Activated CD4-positive, alpha-beta T cell treated with anti-CD3 and anti-CD28 coated beads, Interleukin-2, amount 10 ng/mL, durations not matched to agents 24 days and 14 days (primary cell): ENCODE measurements at places on chromosomes 3 and 15. TPM values are rescaled to one million over a fixed set of nuclear protein-coding genes. Genes with fewer than 3 reads are reported as not detected.

The SIDT1 gene
- total RNA-seq = 8.5 and 11.5 TPM in 2 replicates

The ASB14 gene
- not detected in 2 replicates for total RNA-seq

The C3orf85 gene
- not detected in 2 replicates for total RNA-seq

DNA sequence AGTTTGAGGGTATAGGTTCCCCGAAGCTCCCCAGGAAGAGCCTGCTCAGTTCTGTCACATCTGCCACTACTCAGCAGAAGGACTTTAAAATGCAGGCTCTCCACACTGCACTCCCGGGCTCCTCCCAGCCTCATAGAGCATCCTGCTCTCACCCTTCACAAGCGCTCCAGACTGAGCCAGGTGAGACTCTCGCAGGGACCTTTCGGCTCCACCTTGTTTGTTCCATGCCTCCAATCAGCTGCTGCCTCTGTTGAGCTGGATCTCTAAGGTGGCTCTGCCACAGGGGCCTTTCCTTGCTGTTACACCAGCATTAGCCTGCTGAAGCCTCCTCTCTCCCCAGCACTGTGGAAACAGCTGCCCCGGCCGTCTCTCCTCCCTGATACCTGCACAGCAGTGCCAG, 56.1 kb downstream of the SLCO3A1 start:
- H3K4me3 ChIP-seq = no peak overlapping the region
- no peaks in the 10 kb centered on the region for H3K27me3 ChIP-seq
- H3K27ac ChIP-seq = no peak overlapping the region
- H3K4me1 ChIP-seq = peaks cover 13% of the 10 kb centered on the region

GRCh38 chr15:87365186-87365585, 891.4 kb downstream of the NTRK3 start:
- DNase-seq = no peak
- no peaks in the 10 kb centered on the region for H3K27me3 ChIP-seq
- no peaks in the 10 kb centered on the region for H3K4me1 ChIP-seq
- no peaks in the 10 kb centered on the region for H3K36me3 ChIP-seq
- H3K27ac ChIP-seq = no peak overlapping the region
- no peak overlapping the region for H3K4me3 ChIP-seq

GRCh38 chr3:183490211-183490601, 61.8 kb upstream of the MCF2L2 start:
- DNase-seq = no peak
- H3K27ac ChIP-seq = no peak overlapping the region
- no peak overlapping the region for H3K4me3 ChIP-seq
- no peaks in the 10 kb centered on the region for H3K27me3 ChIP-seq
- H3K4me1 ChIP-seq = peaks cover 10% of the 10 kb centered on the region
- peaks cover 38% of the 10 kb centered on the region for H3K36me3 ChIP-seq

The SNX22 gene
- 0.96 and 1.1 TPM in 2 replicates for total RNA-seq

DNA sequence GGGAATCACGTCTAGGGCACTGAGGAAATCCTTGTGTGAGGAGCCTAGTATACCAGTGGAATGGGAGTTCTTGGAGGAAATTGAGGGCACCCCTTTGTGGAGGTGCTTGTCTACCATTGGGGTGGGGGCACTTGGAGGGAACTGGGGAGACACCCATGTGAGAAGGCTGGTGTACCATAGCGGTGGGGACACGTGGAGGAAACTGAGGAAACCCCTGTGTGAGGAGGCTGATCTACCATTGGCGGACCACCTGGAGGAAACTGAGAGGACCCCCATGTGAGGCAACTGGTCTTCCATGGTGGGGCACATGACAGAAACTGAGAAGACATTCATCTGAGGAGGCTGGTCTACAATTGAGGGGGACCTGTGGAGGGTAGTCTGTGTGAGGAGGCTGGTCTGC, 164.5 kb downstream of the FBLN2 start:
- H3K27ac ChIP-seq = no peak overlapping the region
- H3K27me3 ChIP-seq = no peaks in the 10 kb centered on the region
- H3K36me3 ChIP-seq = no peaks in the 10 kb centered on the region

DNA sequence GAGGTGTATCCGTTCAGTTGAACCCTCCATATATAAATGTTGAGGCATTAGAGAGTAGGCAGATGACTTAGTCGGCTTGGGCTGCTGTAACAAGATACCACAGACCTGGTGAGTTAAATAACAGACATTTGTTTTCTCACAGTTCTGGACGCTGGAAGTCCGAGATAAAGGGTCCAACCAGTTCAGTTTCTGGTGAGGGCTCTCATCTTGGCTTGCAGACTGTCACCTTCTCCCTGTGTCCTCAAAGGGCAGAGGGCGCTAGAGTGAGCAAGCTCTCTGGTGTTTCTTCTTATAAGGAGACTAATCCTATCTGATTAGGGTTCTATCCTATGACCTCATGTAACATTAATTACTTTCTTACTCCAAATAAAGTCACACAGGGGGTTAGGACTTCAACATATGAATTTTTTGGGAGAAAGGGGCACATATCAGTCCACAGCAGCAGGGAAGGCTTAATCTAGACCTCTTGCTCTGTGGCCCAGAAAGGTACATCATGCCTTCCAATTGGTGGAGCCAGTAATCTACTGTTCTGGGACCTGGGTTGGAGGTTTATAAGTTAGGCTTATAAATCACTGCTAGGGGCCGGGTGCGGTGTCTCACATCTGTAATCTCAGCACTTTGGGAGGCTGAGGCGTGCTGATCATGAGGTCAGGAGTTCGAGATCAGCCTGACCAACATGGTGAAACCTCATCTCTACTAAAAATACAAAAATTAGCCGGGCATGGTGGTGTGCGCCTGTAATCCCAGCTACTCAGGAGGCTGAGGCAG, 26.3 kb upstream of the SLC28A2 start:
- H3K36me3 ChIP-seq = no peaks in the 10 kb centered on the region
- peaks cover 26% of the 10 kb centered on the region for H3K27me3 ChIP-seq
- H3K4me1 ChIP-seq = no peaks in the 10 kb centered on the region
- no peak overlapping the region for H3K27ac ChIP-seq
- no peak overlapping the region for H3K4me3 ChIP-seq

GRCh38 chr3:85255949-85256348, 297.2 kb downstream of the CADM2 start:
- no peak for DNase-seq
- H3K36me3 ChIP-seq = no peaks in the 10 kb centered on the region
- no peaks in the 10 kb centered on the region for H3K4me1 ChIP-seq

DNA sequence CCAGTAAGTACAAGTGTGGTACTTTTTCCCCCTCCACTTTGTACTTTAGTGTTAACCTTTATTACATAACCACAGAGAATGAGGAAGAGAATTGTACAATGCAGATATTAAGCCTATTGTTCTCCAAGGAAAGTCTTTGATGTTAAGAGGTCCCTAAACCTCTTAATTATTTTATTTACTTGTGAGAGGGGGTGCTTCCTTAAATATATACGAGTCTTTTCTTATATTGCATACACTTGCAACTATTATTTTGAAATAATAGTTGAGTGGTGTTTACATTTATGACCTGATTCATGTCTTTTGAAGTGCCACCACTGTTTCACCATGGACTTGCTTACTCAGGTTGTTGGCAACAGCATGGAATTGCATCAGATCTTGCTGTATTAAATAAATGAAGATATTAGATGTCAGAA, 10.1 kb downstream of the USP3 start:
- H3K4me3 ChIP-seq = no peak overlapping the region
- peaks cover 58% of the 10 kb centered on the region for H3K4me1 ChIP-seq
- H3K27ac ChIP-seq = no peak overlapping the region
- DNase-seq = no peak

GRCh38 chr15:44710236-44711095, 657 bp downstream of the PATL2 start:
- DNase-seq = peak; percentile 83
- H3K27me3 ChIP-seq = no peaks in the 10 kb centered on the region
- H3K4me1 ChIP-seq = peaks cover 39% of the 10 kb centered on the region
- H3K4me3 ChIP-seq = peak overlapping the region; percentile 94
- peaks cover 56% of the 10 kb centered on the region for H3K36me3 ChIP-seq
- peak overlapping the region; percentile 100 for H3K27ac ChIP-seq

DNA sequence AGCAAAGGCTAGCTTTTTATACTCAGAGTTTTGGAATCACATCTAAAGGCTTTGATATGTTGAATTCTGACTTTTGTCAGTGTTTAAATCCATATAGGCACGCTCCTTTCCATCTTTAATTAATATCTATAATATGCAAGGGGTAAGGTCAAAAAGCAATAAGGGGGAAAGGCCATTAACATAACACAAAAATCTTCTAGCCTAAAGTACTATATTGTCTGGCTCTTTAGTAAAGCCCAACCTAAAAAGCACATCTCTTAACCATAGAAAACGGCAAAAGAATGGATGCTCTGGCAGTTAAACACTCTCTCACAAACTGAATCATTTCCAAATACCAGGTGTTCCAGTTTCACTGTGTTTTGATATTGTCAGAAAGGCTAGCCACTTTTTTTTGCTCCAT, 76.4 kb downstream of the EFL1 start:
- H3K27ac ChIP-seq = no peak overlapping the region
- H3K4me3 ChIP-seq = no peak overlapping the region
- no peaks in the 10 kb centered on the region for H3K4me1 ChIP-seq

The ERICH6 gene
- total RNA-seq = not detected in 2 replicates

- H3K36me3 ChIP-seq = no peaks in the 10 kb centered on the region
- peaks cover 5% of the 10 kb centered on the region for H3K27me3 ChIP-seq
Observed at GRCh38 chr3:45760878-45761711, 35.2 kb downstream of the SLC6A20 start.
